ENCODE measurements at places on chromosomes 3 and 15. TPM values are rescaled to one million over a fixed set of nuclear protein-coding genes. Genes with fewer than 3 reads are reported as not detected.

The CYP11A1 gene
- not detected for total RNA-seq

The GOLGA8S gene
- total RNA-seq, result 0.14 TPM

The CHRFAM7A gene
- total RNA-seq, result 4.4 TPM

The SPINT1 gene
- 0.73 TPM for total RNA-seq

The CFAP20DC gene
- total RNA-seq, result 1.9 TPM

The FGD5 gene
- 0.03 TPM for total RNA-seq

The PRTG gene
- total RNA-seq, result 8.9 TPM

The FOXL2 gene
- total RNA-seq, result 4.2 TPM

The ARL14 gene
- total RNA-seq, result 0.35 TPM

The FAM98B gene
- 9.8 TPM for total RNA-seq

The TMEM44 gene
- 11.3 TPM for total RNA-seq

The DHFR2 gene
- 3.2 TPM for total RNA-seq

The DLL4 gene
- 2.9 TPM for total RNA-seq

The KY gene
- total RNA-seq, result 0.09 TPM

The STARD9 gene
- total RNA-seq, result 1.9 TPM

The MUC4 gene
- total RNA-seq, result 0.03 TPM

The TRANK1 gene
- 1.1 TPM for total RNA-seq

The EFHB gene
- total RNA-seq, result 1.5 TPM

The RTP3 gene
- not detected for total RNA-seq

The GOLGA8H gene
- 2.4 TPM for total RNA-seq

The C3orf85 gene
- total RNA-seq, result not detected

Measured in A549 treated with AZD2906 at 1 μM for 4 hours (cell line).